MM.1S (cell line): ENCODE measurements at places on chromosomes 7 and 10.

GRCh38 chr10:88642209-88642608 is 22.0 kb upstream of the LIPF start:
- H3K36me3 ChIP-seq = no peaks in the 10 kb centered on the region
- DNase-seq = no peak
- H3K4me3 ChIP-seq = no peak overlapping the region
- H3K27me3 ChIP-seq = no peaks in the 10 kb centered on the region
- no peaks in the 10 kb centered on the region for H3K4me1 ChIP-seq

DNA sequence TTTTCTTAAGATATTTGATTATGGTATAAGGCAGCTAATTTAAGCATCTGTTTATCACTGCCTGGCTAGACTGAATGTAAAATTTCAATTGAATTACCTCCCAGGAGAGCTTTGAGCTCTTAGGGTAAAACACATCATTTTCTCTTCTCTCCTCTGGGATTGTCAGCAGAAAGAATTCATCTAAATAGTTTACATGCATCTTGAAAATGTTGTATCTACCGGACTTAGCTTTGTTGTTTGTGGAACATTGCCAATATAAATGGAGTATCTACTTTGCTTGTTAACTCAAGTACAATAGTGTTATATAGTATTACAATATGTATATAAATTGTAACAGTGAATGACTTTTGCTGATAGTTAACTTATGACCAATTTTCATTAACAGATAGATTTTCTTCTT is 73.3 kb downstream of the TAF3 start:
- H3K4me1 ChIP-seq = no peaks in the 10 kb centered on the region
- H3K36me3 ChIP-seq = no peaks in the 10 kb centered on the region
- no peak overlapping the region for H3K4me3 ChIP-seq

GRCh38 chr7:33250421-33250871 is 121.1 kb downstream of the BBS9 start:
- no peak overlapping the region for H3K27ac ChIP-seq
- peaks cover 3% of the 10 kb centered on the region; the same call in 1 of the 2 replicates for H3K4me1 ChIP-seq
- DNase-seq = no peak
- H3K27me3 ChIP-seq = no peaks in the 10 kb centered on the region

DNA sequence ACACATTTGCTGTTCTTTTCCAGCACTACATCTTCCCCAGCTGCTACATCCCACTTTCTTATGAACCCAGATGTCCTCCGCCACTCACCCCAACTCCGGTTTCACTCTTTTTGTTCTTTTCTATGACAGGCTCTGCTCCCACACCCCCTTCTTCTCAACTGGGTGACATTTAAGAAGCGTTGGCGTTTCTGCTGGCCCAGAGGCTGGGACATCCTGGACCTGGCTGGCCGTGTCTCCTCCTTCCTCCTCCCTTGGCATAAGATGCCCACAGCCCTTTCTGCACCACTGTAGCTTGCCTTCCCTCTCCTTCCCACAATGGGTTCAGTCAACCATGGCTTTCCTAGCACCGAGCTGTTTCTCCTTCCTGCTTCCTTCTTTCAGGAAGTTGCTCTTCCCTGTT is 9.4 kb upstream of the CALML5 start:
- no peak overlapping the region for H3K27ac ChIP-seq
- no peaks in the 10 kb centered on the region for H3K36me3 ChIP-seq
- H3K27me3 ChIP-seq = 0 out of 2 replicates have a peak, but pooled peaks cover 4% of the 10 kb centered on the region
- H3K4me1 ChIP-seq = no peaks in the 10 kb centered on the region
- H3K4me3 ChIP-seq = no peak overlapping the region

DNA sequence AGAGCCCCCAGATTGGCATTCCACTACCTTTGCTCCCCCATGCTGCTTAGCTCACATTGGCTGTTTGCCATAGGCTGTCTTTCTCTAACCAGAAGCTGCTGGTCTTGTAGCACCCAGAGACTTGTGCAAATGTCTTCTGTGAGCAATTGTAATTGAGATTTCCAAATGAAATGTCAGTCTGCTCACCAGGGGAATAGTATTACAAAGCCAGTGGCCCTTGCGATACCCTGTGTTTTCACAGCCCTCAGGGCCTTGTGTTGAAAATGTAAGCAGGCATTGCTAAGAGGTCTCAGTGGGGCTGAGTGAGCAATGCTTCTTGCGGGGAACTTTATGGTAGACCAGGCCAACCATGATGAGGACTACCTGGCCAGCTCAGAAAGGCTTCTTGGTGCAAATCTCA is 746.5 kb downstream of the LRMDA start:
- no peaks in the 10 kb centered on the region for H3K4me1 ChIP-seq
- no peak for DNase-seq
- H3K4me3 ChIP-seq = no peak overlapping the region
- no peak overlapping the region for H3K27ac ChIP-seq

- peak overlapping the region; percentile 55; the same call in 1 of the 2 replicates for H3K27ac ChIP-seq
- peak overlapping the region; percentile 41; the same call in 1 of the 2 replicates for H3K4me3 ChIP-seq
- DNase-seq = no peak
Observed at GRCh38 chr7:38462819-38463218, 168.4 kb downstream of the AMPH start.

DNA sequence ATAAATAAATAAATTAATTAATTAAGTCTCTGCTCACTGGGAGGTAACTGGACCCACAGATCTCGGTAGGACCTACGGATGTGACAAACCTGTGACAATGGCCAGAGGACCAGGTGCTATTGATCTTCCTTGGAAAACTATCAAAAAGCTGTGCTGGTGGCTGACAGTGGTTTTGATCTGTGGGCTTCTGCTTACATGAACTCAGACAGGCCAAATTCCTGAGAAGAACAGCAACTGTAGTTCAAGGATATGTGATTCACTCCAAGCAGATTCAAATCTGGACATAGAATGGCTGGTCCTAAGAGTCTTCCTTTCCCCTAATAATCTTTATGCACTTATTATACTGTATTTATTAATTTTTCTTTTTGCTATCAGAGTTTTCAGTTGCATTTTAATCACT is 80.0 kb downstream of the ATXN7L1 start:
- no peak for DNase-seq
- H3K36me3 ChIP-seq = no peaks in the 10 kb centered on the region
- H3K4me3 ChIP-seq = no peak overlapping the region
- no peaks in the 10 kb centered on the region for H3K27me3 ChIP-seq

GRCh38 chr10:73653701-73654100 is 2.1 kb downstream of the SYNPO2L start:
- no peak overlapping the region for H3K4me3 ChIP-seq
- H3K27ac ChIP-seq = no peak overlapping the region
- DNase-seq = no peak
- no peaks in the 10 kb centered on the region for H3K27me3 ChIP-seq
- no peaks in the 10 kb centered on the region for H3K36me3 ChIP-seq
